ENCODE measurements at places on chromosomes 7 and 10.

- no peak for DNase-seq
Observed at GRCh38 chr7:79272066-79272669, 181.3 kb downstream of the MAGI2 start.

DNA sequence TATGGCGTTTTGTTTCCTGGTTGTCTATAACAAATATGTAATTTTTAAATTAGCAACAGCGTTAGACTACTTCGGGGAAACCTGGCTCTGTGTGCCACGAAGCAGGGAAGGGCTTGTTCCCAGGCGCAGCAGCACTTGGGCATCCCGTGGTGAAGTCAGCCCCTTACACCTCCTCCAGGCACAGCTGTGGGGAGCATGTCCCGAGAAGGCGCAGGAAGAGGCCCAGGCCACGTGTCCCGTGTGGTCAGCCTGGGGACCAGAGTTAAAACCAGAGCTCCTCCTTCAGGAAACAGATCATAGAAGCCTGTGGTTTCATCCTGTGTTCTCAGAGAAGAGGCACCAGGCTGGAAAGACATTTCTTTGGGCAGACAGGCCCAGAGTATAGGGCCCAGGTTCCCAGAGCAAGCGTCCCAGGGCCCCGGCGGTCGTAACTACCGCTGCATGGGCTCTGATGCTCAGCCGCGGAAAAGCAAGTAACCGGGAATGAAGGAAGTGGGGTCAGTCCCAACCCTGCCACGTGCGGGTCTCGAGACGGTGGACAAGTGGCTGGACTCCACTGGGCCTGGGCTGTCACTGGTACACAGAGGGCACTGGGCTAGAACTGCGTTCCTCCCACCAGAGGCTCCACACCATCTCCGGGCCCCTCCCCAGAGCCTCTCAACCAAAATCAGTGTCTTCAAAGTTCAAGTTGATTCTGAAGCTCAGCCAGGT, 7.1 kb downstream of the NUDT1 start:
- no peak for DNase-seq

- peak; percentile 10 for DNase-seq
Observed at GRCh38 chr10:23344241-23344841, at the start of gene C10orf67. Gene C10orf67, minus strand, starts transcription at chr10:23344797. Its CDS starts 23 bp downstream, at chr10:23344774.

GRCh38 chr10:68988530-68989316, at the start of gene KIFBP:
Gene KIFBP, plus strand, starts transcription at chr10:68988803. Its CDS starts 30 bp downstream, at chr10:68988833.
- DNase-seq: peak; percentile 79

DNA sequence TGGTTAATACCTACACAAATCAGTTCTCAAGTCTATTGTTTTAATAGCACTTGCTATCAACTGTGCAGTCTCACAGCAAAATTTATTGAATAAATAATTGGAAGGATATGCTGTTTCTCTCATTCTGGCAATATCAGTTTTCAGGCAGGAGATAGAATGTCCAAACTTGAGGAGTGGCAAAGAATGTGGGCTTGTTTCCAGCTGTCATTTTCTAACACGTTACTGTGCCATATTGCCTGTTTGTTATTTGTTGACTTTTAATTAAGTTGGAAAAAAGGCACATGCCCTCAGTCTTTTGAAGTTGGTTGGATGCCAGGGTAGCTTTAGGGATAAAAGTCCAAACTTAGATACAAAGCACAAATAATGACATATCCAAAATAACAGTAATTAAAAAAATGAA, 52.2 kb downstream of the MAGI2 start:
- DNase-seq: no peak

- DNase-seq: no peak
Observed at GRCh38 chr7:114426382-114426781, 11.8 kb downstream of the FOXP2 start.

DNA sequence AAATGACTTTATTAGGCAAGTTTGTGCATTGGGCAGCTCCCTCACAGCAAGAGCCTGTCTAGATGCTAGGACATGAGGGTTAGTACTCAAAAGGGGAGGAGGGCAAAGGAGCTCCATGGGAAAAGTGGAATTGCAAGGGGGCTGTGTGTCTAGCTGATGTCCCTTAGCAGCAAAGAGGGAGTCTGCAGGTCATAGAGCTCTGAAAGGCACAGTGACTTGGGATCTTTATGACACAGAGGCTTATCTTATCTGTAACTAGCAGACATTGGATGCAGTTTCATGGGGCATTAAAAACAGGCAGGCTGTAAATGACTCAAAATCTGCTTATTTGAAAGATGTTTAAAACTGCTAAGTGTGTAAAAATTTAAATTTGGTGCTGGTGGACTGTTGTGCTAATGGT, 556.2 kb upstream of the FZD8 start:
- no peak for DNase-seq

DNA sequence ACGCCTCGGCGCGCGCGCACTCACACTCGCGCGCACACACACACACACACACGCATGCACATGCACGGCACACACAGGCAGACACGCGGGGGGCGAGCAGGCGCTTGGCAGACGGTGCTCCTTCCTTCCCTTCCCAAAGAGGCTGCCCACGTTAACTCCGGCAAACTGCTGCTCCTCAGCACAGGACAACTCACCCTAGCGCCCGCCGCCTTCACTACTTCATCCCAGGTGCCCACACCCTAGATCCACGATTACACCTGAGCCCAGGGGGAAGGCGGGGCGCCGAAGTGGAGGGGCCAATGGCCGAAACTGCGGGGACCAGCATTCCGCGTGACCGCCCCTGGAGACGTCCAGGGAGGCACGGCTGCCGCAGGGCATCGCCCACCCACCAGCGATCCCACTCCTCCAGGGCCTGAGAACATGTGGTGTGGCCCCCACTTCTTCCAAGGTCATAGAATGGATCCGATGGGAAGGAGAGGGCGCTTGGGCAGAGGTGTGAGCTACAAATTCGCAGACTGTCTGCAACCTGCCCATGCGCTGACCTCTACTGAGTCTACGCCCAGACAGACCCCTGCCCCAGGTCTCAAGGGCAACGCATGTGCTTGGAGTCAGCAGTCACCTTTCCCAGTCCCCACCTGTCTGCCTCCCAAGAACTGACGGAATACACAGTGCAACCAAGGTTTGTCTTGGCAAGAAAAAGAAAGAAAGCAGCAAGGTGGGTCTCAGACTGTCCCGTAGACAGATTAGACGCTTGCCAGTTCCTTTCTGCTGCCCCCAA, 74.6 kb downstream of the CALN1 start:
- DNase-seq: no peak

GRCh38 chr7:2621061-2621828, 10.5 kb upstream of the TTYH3 start:
- no peak for DNase-seq

DNA sequence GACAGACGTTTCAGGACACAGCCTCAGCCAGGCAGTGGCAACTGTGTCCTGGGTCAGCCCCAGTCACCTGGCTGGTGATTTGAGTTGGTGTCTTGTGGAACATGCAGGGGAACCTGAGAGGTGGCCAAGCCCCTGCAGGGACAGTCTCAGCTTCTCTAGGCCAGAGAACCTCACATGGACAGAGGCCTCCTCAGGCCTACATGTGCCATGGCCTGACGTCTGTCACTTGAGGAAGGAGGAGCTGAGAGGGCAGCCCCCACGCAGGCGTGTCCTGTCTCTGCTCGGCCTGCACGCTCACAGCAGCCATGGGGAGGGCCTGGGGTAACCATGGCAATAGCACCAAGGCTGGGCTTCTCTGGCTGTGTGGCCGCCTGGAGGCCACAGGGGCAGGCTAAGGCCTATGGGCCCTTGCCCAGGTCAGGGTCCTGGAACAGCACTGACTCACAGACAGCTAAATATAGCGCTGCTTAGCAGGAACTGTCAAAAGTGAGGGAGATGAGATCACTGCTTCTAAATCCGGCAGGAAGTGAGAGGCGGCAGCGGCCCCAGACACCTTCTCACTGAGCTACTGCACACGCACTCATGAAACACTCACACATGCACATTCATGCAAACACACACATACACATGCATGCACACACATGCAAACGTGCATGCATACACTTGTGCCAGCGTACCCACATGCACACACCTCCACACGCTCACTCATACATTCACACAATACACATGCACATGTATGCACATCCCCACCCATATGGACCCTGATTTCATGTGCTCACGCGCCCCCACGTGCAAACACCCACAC, 57.0 kb downstream of the YKT6 start:
- DNase-seq: peak; percentile 70

DNA sequence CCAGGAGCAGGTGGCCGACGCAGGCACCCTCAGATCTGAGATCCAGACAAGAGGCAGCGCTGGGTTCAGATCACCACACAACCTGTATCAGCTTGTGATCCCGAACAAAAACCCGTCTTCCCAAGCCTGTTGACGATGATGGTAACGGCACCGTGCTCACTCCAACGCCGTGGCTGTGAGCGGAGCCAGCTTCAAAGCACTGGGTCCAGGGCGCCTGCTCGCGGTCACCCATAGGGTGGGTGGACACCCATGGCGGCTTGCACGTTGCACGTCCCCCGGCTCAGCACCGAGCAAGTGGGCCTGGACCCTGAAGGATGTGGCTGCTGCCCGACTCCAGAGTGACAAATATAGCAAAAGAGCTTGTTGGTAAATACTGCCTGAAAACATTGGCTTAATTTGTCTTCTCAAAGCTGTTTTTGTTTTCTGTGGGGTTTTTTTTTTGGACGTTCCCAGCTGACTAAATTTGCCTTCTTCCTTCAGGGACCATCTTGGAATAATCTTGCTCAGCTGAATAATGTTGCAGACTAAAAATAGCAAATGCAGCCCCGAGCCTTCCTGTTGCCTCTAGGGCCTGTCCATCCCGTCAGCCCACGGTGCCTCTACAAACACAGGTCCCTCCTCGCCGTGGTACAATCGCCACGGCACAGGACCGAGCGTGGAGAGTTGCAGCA, 41.0 kb downstream of the FOXK1 start:
- DNase-seq: no peak

DNA sequence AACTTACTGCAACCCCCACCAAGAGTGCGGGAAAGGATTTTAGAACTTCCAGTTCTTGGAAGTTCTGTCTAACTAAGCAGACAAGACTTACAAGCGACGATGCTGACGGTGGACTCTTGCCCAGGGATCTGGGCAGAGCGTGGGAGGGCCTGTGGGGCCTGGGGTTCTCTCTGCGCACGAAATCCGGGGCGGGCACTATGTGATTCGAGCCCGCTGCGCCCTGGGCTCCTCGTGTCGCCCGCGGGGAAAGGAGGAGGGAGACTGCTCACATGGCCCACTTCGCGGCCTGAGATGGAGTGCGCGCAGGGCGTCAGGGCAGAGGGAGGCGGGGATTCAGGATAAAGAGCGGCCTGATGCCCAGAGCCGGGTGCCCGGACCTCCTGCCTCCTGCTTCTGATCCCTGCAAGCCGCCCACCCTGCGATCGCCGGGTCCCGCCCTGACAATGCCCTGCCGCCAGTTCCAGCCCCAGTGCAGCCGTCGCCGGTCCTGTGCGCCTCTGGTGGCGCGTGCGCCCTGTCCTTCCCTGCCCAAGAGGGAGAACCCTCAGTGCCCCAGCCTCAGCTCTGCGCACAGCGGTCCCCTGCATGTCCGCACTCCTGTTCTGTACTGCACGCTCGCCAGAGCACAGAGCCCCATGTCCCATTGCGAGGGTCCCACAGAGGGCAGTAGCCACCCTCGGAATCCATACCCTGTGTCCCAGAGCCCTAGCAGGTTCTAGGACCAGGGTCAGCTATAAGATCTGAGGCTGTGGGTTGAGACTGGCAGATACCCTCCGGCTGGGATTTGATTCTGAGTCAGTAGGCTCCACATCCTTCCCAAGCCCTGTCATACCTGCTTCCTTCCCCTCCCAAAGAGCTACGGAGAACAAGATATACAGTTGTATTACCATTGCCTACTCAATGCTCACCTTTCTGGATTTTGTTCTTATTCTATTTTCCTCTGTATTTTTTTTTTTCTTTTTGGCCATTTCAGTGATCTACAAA, 99.4 kb upstream of the TMEM106B start:
- no peak for DNase-seq

- DNase-seq: no peak
Observed at GRCh38 chr10:43282881-43283280, 16.0 kb upstream of the RASGEF1A start.

GRCh38 chr10:11742009-11742778, at the start of gene ECHDC3:
Gene ECHDC3, plus strand, starts transcription at chr10:11742382. Its CDS starts 195 bp downstream, at chr10:11742577.
- peak; percentile 46 for DNase-seq

DNA sequence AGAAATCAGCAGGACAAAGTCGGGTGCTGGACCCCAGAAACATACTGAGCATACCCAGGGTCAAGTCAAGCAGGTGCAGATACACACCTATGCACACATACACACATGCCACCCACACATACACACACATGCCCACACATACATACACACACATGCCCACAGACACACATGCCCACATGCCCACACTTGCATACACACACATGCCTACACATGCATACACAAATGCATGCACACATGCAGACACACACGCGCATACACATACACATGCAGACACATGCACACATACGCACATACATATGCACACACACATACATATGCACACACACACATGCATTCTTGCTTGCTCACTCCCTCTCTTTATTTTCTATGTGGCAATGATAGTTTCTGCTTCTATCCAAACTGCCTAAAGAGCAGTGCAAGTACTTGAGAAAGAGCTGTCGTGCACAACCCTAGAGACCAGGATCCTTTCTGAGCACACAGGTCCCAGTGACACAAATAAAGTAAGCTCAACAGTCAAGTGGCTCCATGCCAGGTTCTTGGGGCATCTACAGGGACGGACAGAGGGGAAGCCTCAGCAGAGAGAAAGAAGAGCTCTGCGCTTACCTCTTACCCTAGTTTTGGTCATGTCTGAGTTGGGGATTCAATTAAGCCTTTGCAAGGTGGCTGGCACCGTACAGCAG, 83.7 kb downstream of the EBF3 start:
- no peak for DNase-seq

DNA sequence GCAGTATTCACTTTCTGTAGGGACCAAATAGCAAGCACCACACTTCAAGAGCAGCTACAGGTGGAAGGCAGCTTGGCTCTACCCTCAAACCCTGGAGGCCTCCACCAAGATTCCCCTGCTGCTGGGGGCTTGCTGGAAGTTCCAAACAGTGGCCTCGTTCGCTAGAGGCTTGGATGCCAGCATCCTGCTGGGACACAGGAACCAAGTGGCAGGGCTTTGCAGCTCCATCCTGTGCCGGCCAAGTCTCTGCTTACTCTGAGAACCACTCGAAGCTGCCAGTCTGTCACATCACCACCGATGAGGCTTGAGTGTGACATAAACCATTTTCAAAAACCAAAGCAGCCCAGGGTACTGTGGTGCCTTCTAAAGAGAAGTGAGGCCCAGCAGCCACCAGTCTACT, 69.2 kb upstream of the UNC5B start:
- no peak for DNase-seq

DNA sequence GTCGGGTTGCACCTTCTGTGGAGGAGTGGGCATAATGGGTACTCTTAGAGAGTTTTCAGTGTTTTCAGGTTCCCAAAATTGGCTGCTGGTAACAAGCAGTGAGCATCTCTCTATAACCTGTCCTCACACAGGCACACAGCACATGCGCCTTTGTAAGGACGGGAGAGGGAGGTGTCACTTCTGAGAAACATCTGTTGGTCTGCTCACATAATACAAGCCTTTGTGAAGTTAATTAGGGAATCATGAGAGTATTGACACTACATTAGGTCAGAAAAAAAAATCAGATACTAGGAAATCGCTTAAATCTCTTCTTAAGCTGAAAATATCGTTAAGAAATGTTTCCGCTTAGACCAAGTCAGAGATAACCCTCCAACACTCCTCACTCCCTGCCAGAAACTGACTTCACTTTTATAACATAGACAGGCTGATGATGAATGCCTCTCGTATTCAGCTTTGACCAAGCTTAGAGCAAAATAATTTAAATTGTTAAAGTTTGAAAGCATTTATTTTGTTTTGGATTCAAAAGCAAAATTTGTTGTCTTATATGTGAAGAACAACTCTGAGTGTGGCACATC, 769.7 kb downstream of the TNS3 start:
- no peak for DNase-seq

- DNase-seq: peak; percentile 38
Observed at GRCh38 chr7:129502708-129503685, 666 bp downstream of the SMKR1 start.
